Right ventricle myocardium inferior (tissue), 1 donor: ENCODE measurements at places on chromosomes 5 and 9. TPM values are rescaled to one million over a fixed set of nuclear protein-coding genes. Genes with fewer than 3 reads are reported as not detected.

- DNase-seq, result no peak
Observed at GRCh38 chr5:134116789-134117761, 2.6 kb downstream of the TCF7 start.

GRCh38 chr5:7781899-7782298 is 69.0 kb downstream of the CFAP90 start:
- no peak for DNase-seq

The BTNL3 gene
- total RNA-seq, result not detected

The FGF18 gene
- 10.1 TPM for total RNA-seq

The PCDHB12 gene
- 1.3 TPM for total RNA-seq
